ENCODE measurements at places on chromosomes 7 and 10.

- DNase-seq, result no peak
Observed at GRCh38 chr7:127791446-127792189, 139.6 kb downstream of the SND1 start.

DNA sequence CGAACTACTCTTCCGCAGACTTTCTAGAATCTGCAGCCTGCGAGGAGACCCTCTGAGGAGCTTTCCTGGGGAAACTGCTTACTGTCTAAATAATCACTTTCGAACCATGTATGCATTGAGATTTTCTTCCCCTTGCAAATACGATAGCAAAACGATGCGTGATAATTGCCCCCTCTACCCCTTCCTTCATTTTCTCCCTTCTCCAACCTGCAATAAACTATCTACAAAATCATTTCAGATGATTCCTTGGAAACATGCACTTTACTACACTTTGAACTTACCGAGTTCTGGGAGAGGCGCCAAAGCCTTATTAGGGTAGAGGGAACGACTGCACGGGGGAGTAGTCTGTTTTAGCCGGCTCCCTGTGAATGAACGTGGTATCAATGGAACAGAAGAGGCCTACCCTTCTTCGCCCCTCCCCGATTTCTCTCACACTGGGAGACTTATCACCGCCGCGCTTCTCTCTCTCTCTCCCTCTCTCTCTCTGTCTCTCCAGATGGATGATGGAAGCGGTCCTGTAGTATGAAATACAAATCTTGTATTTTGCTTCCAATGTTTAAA is at the start of gene FGFBP3:
Gene FGFBP3, minus strand, starts transcription at position 370 of the 561 bp plus-strand sequence. CDS start 517 bp downstream, outside the sequence.
- no peak for DNase-seq

GRCh38 chr10:103871006-103871405 is 15.6 kb upstream of the SH3PXD2A start:
- no peak for DNase-seq

- no peak for DNase-seq
Observed at GRCh38 chr10:60073781-60074656, 167.7 kb upstream of the CCDC6 start.

DNA sequence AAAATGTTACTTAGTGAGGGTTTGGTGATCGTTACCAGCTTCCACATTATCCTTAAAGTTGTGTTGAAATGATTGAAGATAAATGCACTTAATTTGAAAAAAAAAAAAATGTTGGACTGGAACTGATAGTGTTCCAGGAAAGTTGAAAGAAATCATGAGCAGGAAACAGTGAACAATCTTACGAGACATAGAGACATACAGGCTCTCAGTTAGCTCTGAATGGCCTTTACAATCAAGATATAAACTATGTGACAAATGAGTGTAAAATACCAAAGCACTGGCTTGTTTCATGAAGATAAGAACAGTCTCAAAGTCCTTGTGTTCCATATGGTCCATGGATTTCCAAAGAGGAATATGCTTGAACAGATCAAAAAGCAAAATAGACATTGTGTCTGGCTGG is 430.1 kb upstream of the ETV1 start:
- DNase-seq, result no peak

DNA sequence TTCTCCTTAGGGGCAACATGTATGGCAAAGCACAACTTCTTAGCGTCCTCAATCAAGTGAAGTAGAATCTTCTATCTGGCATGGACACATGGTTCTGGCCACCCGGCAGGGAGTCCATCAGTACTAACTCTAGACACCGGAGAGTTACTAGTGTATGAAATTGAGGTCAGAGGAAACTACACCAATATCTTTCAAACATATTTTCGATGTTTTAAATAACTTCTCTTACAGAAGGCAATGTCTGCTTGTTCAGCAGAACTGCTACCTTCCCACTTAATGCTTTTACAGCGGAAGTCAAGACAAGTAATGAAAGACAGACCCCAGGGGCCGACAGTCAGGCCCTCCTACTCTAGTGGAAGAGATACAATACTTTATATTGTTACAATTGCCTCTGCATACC is 89.9 kb downstream of the RNF216 start:
- DNase-seq, result no peak

GRCh38 chr10:79082035-79082373 is 13.2 kb downstream of the ZMIZ1 start:
- DNase-seq, result no peak

DNA sequence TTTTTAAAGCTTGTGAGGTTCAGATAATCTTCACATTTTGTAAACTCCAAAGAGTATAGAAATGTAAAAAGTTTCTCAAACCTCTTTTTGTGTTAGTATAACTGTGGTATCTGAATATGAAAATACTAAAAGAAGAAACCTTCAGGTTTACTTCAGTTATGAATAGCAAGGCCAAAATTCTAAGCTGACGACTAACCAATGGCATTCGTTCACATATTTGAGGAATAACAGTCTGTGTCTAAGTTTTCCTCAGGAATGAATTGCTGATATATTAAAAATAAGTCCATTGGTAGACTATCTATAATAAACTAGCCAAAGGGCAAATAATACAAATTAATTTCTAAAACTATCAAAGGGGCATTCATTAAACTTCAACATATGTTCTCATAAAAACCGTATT is 206.0 kb downstream of the CXCL12 start:
- no peak for DNase-seq

DNA sequence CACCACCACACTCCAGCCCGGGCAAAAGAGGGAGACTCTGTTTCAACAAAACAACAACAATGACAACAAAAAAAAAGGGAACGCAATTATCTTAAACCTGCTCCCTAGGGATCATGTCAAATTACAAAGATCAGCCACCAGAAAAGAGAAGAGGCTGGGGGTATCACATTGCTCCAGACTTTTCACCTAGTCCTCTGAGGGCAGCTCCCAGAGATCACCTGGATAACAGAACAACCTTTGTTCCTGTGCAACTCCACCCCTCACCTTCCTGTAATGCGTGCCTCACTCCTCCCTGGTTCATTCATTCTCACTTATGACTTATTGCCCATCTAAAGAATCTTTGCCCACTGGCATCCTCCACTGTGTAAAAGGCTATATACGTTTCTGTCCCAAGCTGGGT is 31.8 kb downstream of the SVOPL start:
- DNase-seq, result no peak

DNA sequence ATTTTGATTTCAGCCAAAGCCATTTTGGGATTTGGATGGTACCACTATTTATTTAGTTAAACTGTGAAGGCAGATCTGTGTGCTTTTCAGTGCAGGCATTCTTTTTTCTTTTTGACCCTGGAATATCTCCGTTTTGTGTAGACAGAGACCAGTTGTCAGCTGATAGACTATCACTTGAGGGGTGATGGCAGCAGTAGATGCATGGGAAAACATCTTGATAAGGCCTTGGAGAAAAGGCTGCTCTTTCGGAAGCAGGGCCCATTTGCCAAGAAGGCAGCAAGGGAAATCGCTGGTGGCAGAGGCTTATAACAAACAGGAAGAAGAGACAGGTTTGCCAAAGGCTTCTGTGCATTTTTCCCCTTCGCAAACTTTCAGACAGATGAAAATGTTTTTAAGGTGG is 2.6 kb upstream of the BMPER start:
- no peak for DNase-seq

All from activated T-helper 1 cell treated with anti-CD3 and anti-CD28 coated beads, Interleukin-2, amount 50 U/mL, for 16 hours (primary cell).